ENCODE measurements at places on chromosomes 12 and 14.

DNA sequence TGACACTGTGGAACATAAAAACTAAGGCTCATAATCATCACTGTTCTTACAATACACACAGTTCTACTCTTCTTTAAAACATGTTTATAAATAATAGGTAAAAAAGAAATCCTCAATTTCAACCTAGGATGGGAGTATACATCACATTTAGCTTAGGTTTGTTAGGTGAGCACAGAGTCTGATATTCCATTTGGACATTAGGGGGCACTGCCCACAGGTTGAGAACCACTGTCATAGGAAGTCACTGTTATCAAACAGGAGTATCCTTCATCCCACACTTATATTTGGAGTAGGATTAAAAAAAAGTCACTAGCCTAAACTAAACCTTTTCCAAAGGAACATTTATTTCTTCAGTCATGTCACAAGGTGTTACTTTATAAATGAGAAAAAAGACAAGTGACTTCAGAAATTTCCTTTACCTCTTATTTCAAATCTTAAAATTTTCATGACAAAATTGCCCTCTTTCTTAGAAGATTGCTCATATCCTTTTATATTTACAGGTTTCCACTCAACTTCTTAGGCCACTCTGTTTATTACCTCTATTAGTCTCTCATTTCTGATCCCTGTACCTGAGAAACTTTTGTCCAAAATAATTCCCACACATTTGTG is 240.6 kb downstream of the CPNE8 start:
- DNase-seq: peak; percentile 4

GRCh38 chr14:76514213-76514998 is 138.5 kb downstream of the ESRRB start:
- DNase-seq: no peak

DNA sequence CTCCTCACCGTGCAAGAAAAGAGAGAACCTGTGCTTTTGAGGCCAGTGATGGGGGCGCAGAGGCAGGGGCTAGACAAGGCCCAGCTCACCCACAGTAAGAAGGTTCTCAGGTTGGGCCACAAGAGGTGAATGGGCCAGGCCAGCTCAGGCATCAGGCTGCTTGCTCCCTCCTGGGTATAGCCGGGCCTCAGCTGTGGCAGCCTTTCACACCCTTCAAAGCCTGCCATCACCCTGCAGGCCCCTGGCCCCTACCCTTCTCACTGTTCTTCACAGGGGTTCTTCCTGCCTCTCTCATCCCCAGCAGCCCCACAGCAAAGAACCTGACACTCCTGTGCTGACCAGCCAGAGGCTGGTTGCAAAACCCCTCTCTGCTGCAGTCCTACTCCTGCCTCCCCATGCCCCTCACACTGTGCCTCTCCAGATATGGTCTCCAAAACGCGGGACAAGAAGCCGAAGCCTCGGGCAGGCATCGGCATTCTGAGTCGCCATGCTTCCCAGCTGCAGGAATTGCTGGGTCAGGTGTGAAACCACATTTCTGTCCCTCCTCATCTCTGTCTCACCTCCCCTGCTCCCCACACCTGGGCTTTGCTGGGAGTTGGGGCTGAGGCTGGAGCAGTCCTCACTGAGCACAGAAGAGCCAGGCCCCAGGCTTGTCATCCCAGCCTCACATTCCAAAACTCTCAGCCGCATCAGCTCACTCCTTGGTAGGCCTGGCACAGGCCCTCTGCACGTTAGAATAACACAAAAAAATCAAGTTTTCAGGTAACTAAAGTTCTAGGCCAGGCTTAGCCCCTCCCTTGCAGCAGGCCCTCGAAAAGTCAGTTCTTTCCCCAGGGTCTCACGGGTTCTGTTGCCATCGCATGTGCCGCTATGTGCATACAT is 6.9 kb upstream of the FAIM2 start:
- no peak for DNase-seq

DNA sequence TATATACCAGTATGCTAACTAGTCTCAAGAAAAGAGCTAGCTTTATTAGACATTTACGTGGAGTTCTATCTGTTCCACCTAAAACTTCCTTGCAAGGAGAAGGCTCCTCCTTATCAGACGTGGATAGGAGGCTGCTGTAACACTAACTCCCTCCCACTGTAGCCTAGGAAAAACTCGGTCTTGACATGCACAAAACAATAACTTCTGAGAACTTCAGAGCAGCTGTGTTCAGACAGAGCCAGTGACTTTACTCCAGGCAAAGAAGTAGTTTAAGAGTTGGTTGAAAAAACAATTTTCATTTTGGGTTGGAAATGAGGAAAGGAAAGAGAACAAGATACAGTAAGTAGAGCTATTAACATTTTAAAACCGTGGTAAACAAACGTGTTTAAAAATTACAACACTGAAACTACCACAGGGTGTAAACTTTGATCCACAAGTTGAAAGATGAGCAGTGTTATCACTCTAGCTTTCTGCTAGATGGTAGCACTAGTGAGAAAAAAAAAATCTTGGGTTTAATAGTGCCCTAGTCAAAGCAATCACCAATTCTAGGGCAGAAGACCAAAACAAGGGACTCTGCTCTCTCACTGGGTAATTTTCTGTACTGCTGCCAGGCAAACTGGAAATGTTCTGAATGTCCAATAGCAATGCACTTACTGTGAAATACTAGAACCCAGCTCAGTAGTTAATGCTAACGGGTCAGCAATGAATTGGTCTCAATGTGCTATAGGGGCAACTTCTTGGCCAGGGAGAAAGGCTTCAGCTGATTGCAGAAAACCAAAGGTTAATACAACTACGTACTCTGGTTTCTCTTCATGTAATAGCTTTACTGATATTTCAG is 2.4 kb downstream of the ATF7 start:
- DNase-seq: peak; percentile 34

DNA sequence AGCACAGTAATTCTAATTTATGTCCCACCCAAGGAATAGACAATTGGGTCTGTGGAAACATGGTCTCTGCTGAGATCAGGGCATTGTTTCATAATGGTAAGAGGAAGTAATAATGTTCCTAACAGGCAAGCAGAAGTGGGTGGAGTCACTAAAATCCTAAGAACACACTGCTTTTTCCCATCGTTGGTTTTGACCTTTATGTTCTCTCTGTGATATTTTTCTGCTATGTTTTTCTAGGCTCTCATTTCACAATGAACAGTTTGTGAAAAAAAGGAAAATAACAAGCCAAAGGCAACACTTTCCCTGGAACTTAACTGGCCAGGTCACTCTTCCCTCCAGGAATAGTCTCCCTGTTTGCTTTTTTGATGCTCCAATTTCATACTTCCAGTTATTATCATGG is 80.6 kb upstream of the OVCH1 start:
- DNase-seq: no peak

Data from fibroblast of skin of scalp (primary cell).